Cortex of kidney (tissue), 1 donor: ENCODE measurements at places on chromosomes 3 and 15.

DNA sequence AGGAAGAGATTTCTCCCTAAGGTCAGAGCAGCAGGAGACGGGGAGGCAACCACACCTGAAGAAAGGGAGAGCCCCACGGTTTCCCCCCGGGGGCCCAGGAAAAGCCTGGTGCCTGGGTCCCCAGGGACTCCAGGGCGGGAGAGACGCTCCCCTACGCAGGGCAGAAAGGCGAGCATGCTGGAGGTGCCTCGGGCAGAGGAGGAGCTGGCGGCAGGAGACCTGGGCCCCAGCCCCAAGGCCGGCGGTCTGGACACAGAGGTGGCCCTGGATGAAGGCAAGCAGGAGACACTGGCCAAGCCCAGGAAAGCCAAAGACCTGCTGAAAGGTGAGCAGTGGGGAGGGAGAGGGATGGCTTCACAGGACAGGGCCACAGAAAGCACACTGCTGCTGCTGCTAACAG is 26.2 kb upstream of the SLC28A1 start:
- DNase-seq: no peak

DNA sequence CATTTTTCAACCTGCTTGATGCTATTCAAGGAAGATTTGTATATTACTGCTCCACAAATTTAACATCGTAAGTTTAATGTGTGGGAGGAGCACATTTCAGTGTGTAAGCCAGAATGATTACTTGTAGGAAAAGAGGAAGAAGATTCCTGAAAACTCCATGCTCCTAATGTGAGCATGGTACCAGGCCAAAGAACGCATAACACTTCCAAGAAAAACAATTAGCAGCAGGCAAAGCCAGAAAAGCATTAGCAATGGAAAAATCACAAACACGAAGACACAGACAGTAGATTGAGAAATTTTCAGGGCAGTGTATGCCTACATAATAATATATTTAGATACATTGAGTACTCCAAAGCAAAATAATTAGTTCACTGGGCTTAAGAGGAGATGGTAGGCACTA is 96.6 kb upstream of the CBLB start:
- DNase-seq: no peak

- DNase-seq: no peak
Measured at GRCh38 chr15:67033012-67033411, 32.4 kb upstream of the SMAD3 start.

GRCh38 chr3:79906106-79906505 is 138.3 kb upstream of the ROBO1 start:
- DNase-seq: no peak

DNA sequence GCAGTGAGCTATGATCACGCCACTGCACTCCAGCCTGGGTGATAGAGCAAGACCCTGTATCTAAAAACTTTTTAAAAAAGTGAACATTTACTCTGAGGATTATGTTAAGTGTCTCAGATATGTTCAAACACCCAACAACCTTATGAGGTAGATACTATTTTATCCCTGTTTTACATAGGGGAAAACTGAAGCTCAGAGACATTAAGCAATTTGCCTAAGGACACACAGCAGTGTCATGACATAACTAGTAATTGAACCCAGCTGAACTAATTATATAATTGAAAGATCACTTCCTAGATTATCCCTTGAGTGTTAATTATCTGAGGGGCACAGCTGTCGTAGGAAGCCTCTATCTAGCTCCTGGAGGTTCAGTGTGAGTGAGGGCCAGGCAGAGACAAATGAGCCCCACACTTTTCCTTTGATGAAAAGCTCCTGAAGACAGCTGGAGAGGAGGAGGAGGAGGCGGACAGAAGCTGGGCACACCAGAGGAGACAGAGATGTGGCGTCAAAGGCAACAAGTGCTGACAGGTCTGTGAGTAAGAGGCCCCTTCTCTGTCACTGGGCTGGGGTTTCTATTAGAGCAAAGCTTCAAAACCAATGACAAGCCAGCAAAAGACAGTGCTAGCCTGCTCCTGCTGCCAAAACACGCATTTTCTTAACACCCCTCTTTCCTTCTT is 20.5 kb downstream of the TRH start:
- no peak for DNase-seq

GRCh38 chr3:131033480-131034080 is 6.9 kb downstream of the NEK11 start:
- DNase-seq: no peak

GRCh38 chr15:97967881-97968280 is 7.4 kb downstream of the ARRDC4 start:
- DNase-seq: no peak

- no peak for DNase-seq
Measured at GRCh38 chr3:112048911-112049310, 14.4 kb downstream of the TMPRSS7 start.

- no peak for DNase-seq
Measured at GRCh38 chr15:62505762-62506161, 340.7 kb upstream of the C2CD4B start.

DNA sequence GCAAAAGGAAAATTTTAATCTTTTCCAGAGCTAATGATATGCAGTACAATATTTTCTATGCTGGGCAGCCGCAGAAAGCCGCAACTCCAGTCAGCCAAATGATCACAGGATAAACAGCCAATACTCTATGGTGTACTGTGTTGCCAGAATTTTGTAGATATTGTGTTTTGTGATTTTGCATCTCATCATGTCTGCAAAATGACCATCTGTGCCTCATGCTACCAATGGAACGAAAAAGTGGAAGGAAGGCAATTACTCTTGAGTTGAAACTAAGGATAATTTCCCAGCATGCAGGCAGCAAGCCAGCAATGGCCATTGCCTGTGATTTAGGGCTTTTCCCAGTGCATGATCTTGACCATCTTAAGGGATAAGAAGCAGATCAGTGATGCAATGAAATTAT is 891.9 kb downstream of the PLOD2 start:
- no peak for DNase-seq

DNA sequence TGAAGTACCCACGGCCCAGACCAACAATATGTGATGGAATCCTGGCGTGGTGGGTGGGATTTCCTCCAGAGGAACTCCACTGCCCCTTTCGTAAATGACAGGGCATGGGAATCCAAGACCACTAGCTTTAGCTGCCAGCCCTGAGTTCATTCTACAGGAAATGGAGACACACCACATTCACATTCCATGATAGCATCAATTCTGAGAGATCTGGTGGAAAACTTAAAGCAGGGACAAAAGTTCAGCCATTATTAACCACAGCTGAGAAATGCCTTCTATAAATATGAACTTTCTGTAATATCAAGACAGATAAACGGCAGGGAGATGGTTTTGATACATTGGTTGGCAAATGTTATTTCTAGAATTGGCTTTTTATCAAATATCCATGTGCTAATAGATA is 98.2 kb downstream of the FBN1 start:
- no peak for DNase-seq

DNA sequence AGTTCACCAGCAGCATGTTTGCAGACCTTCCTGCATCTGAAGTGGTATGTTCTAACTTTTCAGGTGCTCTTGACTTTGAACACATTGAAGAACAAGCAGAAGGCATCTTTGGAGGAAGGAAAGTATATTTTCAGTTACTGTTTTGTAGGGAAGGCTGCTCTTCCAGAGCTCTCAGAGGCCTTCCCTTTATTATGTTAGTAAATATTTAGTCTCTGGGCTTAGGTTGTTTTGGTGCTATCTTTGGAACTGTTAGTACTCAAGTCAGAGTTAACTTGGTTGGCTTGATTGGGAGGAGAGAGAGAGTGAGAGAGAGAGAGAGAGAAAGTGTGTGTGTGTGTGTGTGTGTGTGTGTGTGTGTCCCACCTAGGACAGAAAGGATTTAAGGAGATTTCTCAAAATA is 188.2 kb downstream of the ITPR1 start:
- no peak for DNase-seq

GRCh38 chr15:79092382-79092781 is 1.8 kb upstream of the RASGRF1 start:
- DNase-seq: no peak
